ENCODE measurements at places on chromosomes 5 and 9.
A peak's percentile ranks its signal among the peaks of the same experiment; 100 is the strongest.

GRCh38 chr5:159050316-159051143 lies 49.2 kb downstream of the EBF1 start:
- no peak for DNase-seq

DNA sequence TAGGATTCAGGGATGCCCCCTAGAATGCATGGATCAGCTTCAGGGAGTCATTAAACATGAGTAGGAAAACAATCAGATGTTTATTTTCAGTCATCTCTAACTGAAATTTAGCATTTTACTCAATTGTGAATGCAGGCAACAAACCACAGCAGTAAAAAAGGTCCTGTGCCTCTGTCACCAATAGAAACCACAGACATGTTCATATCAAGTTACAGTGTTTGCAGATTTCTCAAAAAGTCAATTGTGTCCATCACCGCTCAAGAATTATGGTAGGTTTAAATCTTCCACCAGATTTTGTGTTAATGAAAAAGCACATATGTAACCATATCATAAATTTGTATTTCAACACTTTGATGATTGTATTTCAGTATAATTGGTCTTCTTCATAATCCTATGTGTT lies 68.4 kb upstream of the SLC1A1 start:
- DNase-seq = no peak

GRCh38 chr5:137263371-137264005 lies 235.6 kb downstream of the SPOCK1 start:
- DNase-seq = peak; percentile 67

GRCh38 chr5:68628082-68628814 lies 412.7 kb downstream of the PIK3R1 start:
- DNase-seq = no peak

- DNase-seq = no peak
These were observed 129.6 kb upstream of the CNTLN start for GRCh38 chr9:17005056-17005823.

GRCh38 chr5:26940994-26941393 lies 97.4 kb downstream of the CDH9 start:
- DNase-seq = no peak

GRCh38 chr9:135888766-135889394 lies 18.5 kb downstream of the CAMSAP1 start:
- DNase-seq = no peak
